A172 (cell line): ENCODE measurements at places on chromosomes 5 and 9. TPM values are rescaled to one million over a fixed set of nuclear protein-coding genes. Genes with fewer than 3 reads are reported as not detected.
A peak's percentile ranks its signal among the peaks of the same experiment; 100 is the strongest.

DNA sequence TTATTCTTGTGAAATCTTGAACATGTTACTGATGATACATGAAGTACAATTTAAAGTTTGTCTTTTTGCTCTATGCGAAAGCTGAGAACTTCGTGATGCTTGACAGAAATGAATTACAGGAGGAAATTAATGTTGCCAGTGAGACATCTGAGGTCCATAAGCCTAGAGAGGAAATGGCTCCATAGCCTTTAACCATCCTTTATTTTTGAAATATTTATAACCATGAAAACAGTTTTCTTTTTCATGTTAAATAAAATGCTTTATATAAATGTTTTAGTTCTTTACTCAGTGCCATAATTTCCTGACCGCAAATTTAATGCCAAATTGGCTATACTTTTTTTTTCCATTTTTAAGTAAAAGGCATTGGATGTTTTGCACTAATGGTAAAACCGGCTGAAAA, 29.1 kb downstream of the F2RL2 start:
- no peak for DNase-seq

DNA sequence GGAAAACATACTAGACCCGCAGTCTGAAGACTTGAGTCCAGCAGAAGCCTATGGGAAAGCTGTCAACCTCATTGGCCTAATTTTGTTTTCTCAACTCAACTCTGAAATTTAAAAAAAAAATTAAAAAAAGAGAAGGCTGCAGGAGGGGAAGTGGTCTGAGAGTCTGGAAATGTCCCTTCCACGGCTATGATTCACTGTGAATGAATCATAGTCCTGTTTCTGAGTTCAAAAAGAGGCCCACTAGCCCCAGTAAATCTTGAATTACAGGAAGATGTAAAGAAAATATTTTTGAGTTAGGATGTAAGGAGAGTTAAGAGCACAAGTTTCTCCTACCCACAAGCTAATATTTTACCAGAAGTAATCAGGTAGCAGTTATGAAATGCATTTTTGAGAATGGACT, 565.5 kb upstream of the DMAC1 start:
- peak; percentile 48 for DNase-seq

DNA sequence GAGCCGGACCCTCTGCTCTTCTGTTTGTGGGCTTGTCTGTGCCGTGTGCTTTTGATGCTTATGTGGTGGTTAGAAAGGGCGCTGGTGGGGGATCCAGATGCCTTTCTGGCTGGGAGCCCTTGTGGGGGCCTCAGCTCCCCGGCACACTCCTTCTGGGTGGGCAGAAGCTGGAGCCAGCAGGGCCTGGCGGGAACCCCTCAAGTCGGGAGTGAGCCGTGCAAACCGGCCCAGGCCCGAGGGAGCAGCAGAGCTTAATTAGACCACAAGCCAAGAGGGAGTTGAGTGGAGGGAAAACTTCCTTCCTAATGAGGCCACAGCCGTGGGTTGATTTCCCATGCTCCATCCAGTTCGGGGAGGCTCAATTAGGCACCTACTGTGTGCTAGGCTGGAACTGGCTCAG, 76.0 kb upstream of the RNU6ATAC start:
- no peak for DNase-seq

The TRIM7 gene
- 19.0 and 29.8 TPM in 2 replicates for total RNA-seq

- DNase-seq = no peak
Observed at GRCh38 chr9:81455462-81456219, 233.7 kb downstream of the TLE1 start.

The C5orf58 gene
- total RNA-seq = not detected in 2 replicates

- DNase-seq = peak; percentile 57
Observed at GRCh38 chr5:107248066-107248695, 422.6 kb downstream of the EFNA5 start.

The TEX48 gene
- not detected in 2 replicates for total RNA-seq

The TMEM174 gene
- not detected in 2 replicates for total RNA-seq

DNA sequence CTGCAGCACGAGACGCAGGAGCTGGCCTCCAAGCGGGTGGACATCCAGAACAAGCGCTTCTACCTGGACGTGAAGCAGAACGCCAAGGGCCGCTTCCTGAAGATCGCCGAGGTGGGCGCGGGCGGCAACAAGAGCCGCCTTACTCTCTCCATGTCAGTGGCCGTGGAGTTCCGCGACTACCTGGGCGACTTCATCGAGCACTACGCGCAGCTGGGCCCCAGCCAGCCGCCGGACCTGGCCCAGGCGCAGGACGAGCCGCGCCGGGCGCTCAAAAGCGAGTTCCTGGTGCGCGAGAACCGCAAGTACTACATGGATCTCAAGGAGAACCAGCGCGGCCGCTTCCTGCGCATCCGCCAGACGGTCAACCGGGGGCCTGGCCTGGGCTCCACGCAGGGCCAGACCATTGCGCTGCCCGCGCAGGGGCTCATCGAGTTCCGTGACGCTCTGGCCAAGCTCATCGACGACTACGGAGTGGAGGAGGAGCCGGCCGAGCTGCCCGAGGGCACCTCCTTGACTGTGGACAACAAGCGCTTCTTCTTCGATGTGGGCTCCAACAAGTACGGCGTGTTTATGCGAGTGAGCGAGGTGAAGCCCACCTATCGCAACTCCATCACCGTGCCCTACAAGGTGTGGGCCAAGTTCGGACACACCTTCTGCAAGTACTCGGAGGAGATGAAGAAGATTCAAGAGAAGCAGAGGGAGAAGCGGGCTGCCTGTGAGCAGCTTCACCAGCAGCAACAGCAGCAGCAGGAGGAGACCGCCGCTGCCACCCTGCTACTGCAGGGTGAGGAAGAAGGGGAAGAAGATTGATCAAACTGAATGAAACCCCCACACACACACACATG, 654 bp downstream of the PURA start:
- DNase-seq = peak; percentile 34

The TMEM232 gene
- total RNA-seq = 0.14 and 1.5 TPM in 2 replicates

DNA sequence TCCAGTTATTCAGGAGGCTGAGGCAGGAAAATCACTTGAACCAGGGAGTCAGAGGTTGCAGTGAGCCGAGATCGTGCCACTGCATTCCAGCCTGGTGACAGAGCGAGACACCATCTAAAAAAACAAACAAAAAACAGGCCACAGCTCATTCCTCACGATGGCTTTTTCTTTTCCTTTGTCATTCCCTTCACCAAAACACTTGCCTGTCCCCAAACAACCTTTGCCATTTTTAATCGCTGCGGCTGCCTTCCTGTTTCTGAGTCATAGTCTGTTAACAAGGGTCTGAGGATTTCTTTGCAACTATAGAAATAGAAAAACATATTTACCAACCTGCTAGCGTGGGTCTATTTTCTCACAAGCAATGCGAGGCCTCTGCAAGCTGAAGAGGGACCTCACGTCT, 123.0 kb upstream of the FSTL4 start:
- DNase-seq = peak; percentile 60

The SLC25A51 gene
- total RNA-seq = 52.2 and 53.3 TPM in 2 replicates

DNA sequence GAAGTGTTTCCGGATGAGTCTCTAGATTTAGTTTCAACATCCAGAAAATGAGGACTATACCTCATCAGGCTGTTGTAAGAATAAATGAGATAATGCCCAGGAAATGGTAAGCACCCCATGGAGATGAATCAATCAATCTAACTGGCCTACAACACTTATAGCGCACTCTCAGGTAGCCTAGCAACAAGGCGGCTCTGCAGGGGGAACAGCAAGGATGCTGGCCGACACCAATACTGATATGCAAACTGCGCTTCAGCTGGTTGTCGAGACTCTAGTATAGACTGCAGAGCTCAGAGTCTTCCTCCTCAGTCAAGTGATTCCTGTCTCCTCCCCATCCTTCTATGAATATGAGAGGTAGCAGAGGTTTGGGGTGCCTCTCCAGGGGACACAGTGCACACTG, 218.8 kb upstream of the WWC1 start:
- no peak for DNase-seq

DNA sequence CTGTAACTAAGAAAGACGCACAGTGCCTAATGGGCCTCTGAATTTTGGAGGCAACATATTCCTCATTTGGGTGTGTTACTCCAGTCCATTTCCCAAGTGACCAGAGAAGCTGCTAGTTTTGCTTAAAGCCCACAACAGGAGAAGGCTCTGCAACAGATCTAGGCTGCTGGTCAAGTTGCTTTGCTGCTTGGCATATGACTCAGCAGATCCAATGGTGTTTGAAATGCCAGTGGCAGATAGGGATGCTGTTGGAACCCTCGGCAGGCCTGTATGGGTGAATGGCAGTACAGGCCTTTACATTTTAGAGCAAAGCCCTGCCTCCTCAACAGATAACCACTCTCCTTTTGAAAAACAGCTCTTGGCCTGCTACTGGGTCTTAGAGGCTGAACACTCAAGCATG, 36.2 kb upstream of the ROR2 start:
- DNase-seq = no peak

DNA sequence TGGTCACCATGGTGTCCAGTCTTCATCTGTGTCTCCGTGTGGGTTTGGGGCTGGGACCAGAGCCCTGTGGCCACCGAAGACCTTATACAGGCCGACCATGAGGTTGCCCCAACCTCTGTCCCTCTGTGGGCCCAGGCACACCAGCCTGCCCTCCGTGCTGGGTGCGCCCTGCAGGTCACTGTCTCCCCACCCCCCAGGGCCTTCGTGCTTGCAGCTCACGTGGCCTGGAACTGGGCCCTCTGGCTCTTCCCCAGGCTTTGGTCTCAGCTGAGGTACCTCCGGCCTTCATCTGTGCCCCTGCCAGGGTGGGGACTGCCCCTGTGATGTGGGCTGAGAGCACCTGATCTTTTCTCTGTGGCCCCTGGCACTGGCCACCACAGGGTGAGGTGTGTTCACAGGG, 92.1 kb downstream of the RXRA start:
- DNase-seq = no peak

DNA sequence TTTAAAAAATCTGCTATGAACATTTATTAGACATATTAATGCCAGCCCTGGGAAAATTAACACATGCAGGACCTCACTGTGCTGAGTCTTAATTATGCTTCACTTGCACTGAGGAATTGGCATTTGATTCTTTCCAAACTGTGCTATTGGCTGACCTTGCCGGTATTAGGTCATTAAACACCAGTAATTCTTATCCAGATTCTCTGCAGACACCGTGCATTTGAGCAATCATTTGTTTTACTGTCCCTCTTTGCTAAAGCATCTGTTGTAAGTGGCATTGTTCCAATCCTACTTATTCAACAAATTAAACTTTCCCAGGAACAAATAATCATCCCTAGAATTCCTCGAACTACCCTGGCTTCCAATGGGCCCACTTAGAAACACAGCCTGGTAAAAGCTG, 145.0 kb downstream of the SLC12A2 start:
- DNase-seq = no peak

GRCh38 chr9:124549016-124549415, 41.8 kb upstream of the NR5A1 start:
- DNase-seq = no peak

GRCh38 chr5:61177716-61178115, 15.4 kb upstream of the SMIM15 start:
- no peak for DNase-seq

The TBC1D2 gene
- total RNA-seq = 87.2 and 93.4 TPM in 2 replicates

GRCh38 chr9:98045234-98046179, 11.0 kb upstream of the NANS start:
- peak; percentile 59 for DNase-seq

DNA sequence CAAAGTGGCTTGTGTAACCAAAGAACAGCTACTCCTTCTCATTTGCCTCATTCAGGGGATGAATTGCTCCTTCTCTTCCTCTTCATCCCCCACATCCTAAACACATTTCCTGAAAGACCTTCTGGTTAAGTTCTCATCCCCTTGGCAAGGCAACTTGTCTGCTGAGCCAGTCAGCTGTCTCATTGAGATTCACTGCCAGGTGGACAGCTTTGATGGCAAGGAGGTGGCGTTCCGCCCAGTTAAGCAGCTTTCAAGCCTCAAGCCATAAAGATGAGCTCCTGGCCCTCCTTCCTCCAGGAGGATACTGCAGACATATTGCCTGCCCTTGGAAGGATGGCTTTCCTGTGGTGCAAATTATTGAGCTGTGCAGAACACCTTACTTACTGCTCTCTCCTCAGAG, 448.6 kb upstream of the MPDZ start:
- DNase-seq = no peak

DNA sequence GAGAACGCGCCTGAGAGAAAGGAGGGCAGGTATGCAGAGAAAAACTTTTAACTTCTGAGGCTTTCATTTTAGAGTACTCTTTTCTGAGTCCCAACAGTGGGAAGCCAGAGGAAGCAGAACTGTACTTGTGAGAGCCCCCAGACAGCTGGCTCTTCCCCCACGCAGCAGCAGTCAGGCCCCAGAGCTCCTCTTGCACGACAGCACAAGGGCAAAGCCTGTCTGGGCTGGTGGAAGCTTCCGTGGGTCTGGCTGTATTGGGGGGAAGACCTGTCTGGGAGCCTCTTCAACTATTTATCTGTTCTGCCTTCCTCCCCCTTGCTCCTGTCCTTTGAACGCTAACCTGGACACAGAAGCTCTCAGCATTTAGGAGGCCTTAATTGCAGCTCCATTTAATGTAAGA, 68.2 kb downstream of the THBS4 start:
- DNase-seq = no peak
